Type B pancreatic cell (in vitro differentiated cells): ENCODE measurements at places on chromosomes 4 and X. TPM values are rescaled to one million over a fixed set of nuclear protein-coding genes. Genes with fewer than 3 reads are reported as not detected.

GRCh38 chrX:50100188-50100587 lies 100.6 kb downstream of the AKAP4 start:
- DNase-seq: no peak

GRCh38 chrX:37330642-37331041 lies 18.5 kb upstream of the PRRG1 start:
- no peak for DNase-seq

Gene GUCY1B1
- total RNA-seq: 3.6 and 6.6 TPM in 2 replicates

Gene ARR3
- not detected in 2 replicates for total RNA-seq

- DNase-seq: no peak
Measured at GRCh38 chr4:15354371-15355297, 73.2 kb upstream of the C1QTNF7 start.

Gene GIMD1
- not detected in 2 replicates for total RNA-seq

Gene HMX1
- 3.2 and 3.4 TPM in 2 replicates for total RNA-seq

DNA sequence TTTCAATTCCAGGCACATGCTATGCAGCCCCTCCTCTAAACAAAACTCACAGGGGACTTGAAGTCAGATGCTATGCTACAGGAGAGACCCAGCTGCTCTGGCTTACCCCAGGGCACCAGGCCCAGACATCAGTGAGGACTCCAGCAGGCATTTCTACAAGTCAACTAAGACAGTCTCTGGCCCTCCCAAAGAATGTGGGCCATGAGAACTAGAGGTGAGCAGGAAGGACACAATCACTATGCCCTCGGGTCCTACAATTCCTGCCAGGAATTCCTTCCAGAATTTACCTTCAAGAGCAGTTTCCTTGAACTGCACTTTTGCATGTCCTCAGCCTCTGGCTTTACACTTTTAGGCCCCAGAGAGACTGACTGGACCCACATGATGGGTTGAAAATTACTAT lies 17.4 kb downstream of the TMEM192 start:
- DNase-seq: no peak

Gene SH2D1A
- not detected in 2 replicates for total RNA-seq

DNA sequence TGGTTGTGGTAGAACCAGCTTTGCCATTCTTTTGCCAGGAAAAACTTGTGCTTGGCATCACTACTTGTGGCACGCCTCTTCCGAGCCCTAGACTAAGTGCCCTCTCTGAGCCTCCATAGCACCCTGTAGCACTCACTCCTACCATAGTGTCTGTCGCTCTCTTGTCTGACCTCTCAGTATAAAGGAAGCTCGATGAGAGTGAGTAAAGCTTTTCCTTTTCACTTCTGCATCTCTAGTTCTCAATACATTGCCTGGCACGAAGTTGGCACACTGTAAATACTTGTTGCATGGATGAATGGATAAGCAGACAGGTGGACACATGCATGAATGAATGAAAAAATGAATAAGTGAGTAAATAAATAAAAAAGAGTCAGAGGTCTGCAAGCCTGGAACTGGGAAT lies 48.3 kb downstream of the TLR10 start:
- DNase-seq: no peak

Gene TMEM144
- total RNA-seq: 7.1 and 12.8 TPM in 2 replicates

GRCh38 chr4:141891260-141892120 lies 255.1 kb downstream of the IL15 start:
- no peak for DNase-seq

- DNase-seq: no peak
Measured at GRCh38 chr4:52266537-52267137, 215.5 kb downstream of the SPATA18 start.

DNA sequence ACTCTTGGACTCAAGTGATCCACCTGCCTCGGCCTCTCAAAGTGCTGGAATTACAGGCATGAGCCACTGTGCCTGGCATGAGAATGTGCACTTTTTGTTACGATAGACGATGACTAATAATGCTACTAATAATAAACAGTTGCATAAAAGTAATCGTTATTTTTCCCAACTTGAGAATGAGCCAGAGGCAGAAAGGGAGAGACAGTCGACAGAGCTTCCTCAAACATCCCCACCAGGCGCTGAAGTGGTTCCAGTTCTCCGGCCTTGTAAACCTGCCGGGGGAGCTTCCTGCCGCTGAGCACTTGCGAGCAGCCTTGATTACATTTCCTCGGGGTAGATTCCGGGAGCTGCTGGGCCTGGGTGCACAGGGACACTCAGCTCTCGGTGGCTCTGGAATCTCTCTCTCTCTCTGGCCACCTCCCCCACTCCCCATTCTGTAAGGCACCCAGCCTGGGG lies 8.9 kb upstream of the HTRA3 start:
- DNase-seq: no peak

- no peak for DNase-seq
Measured at GRCh38 chrX:10554612-10555270, 65.6 kb downstream of the MID1 start.

DNA sequence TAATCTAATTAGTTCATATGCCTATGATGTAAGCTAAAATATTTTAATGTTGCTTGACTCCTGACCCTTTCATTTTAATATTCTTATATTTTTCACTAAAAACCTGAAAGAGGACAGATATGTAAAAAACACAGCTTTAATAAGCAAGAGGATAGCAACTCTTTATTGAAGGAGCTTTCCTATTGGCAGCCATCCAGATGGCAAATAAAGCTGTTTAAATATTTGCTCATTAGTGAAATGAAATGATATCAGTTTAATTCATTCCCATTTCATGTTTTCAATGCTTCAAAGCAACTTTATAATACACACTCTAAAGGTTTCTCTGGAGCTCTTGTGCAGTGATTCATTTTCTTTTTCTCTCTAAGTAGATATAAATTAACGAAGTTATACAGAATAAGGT lies 473.4 kb downstream of the PCDH7 start:
- DNase-seq: no peak

GRCh38 chr4:53786632-53787031 lies 195.3 kb upstream of the LNX1 start:
- no peak for DNase-seq

Gene NPNT
- total RNA-seq: 12.6 and 23.2 TPM in 2 replicates

Gene PNCK
- 2.2 and 3.7 TPM in 2 replicates for total RNA-seq

- no peak for DNase-seq
Measured at GRCh38 chrX:646796-647195, 16.2 kb downstream of the SHOX start.

Gene FAT4
- total RNA-seq: 3.3 and 21.3 TPM in 2 replicates

Gene SLC2A9
- 1.1 and 2.5 TPM in 2 replicates for total RNA-seq

Gene FRMD7
- 0.14 TPM in 1 of 2 replicates, not detected in the other for total RNA-seq

DNA sequence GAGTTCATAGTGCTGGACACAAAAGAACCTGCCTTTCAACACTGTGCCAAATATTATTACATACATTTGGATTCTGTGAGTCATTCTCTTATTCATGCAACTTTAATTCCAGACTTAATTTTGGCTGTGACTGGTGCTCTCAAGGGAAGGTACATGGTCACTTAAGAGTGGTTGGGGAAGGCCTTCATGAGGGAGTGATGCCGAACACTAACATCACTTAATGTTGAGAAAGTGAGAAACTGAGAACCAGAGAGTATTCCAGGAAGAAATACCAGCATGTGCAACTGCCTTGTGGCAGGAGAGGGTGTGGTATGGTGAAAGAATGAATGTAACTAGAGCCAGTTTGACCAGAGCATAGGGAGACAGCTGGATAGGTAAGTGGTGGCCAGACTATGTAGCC lies 41.5 kb upstream of the FHDC1 start:
- no peak for DNase-seq

GRCh38 chr4:30720021-30720660 lies at the start of gene PCDH7:
Gene PCDH7 (plus strand): TSS chr4:30720369. CDS start chr4:30721423, 1,054 bp downstream.
- no peak for DNase-seq

Gene RAB39B
- 2.5 and 4.0 TPM in 2 replicates for total RNA-seq
